ENCODE measurements at places on chromosomes 16 and 17.

- no peak for DNase-seq
Measured at GRCh38 chr16:1677339-1677738, 740 bp upstream of the JPT2 start.

- DNase-seq: no peak
Measured at GRCh38 chr17:75654176-75654575, 12.8 kb downstream of the RECQL5 start.

DNA sequence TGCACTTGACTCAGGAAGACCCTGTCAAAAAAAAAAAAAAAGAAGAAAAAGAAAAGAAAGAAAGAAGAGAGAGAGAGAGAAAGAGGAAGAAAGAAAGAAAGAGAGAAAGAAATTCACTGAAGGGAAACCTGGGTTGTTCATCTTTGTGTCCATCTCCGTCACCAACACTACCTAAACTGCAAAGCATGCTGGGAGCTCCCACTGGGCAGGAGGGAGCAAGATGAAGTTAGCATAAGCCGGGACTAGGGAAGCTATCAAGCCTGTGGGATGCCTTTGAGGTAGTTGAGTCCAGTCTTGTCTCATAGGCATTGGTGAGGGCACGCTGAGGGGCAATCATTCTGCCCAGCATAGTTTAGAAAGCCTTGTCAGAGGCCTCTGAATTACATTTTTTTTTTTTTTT lies 7.6 kb upstream of the CBFB start:
- no peak for DNase-seq

DNA sequence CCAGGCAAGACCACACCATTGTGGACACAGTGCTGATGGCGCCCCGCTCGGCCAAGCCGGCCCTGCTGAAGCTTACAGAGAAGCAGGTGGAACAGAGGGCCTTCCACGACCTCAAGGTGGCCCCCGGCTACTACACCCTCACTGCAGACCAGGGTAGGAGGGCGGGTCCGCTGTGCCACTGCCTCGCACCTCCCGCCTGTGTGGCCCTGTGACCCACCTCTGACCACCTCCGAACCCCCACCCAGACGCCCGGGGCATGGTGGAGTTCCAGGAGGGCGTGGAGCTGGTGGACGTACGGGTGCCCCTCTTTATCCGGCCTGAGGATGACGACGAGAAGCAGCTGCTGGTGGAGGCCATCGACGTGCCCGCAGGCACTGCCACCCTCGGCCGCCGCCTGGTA lies 21.1 kb downstream of the ITGB4 start:
- DNase-seq: no peak

GRCh38 chr17:8611137-8611536 lies 19.4 kb downstream of the MYH10 start:
- no peak for DNase-seq

DNA sequence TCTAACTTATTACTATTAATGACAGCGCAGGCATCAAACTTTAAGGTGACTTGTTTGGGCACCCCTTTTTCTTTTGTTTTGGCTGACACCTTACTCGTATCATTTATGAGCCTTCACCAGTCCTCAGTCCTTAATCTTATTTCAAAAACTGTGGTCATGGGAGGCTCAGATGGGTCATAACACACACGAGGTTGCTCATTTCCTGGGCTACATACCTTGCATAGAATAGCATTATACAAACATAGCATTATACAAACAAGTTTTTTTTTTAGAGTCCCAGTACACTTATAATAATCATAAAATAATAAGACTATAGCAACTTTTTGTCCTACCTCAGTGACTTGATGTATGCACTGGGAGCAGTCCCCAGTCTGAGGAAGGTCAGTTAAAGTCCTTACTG lies 11.2 kb upstream of the ACSF2 start:
- DNase-seq: no peak

DNA sequence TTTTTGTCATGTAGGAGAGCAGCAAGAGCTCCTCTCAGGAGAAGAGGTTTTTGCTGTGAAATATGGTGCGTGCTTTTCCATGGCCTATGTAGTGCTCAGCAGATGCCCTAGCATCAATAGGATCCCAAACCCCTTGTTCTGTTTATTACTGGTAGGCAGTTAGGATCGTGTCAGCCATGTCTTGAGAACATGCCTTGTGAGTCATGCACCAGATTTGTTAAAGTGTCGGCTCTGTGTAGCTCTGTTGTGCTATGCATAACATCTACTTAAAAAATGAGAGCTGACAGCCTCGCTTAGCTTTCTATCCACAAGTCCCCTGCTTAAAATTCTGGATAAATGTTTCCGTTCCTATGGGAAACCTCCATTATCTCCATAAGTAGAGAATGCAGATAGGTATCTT lies 4.4 kb upstream of the EIF4A3 start:
- no peak for DNase-seq

Measured in hematopoietic multipotent progenitor cell (in vitro differentiated cells).